Hematopoietic multipotent progenitor cell treated with erythropoietin and hydrocortisone succinate and interleukin-3 and kit ligand, for 6 days (in vitro differentiated cells): ENCODE measurements at places on chromosomes 5 and 9.

- DNase-seq = no peak
Measured at GRCh38 chr5:127586066-127586770, 62.7 kb upstream of the CTXN3 start.

DNA sequence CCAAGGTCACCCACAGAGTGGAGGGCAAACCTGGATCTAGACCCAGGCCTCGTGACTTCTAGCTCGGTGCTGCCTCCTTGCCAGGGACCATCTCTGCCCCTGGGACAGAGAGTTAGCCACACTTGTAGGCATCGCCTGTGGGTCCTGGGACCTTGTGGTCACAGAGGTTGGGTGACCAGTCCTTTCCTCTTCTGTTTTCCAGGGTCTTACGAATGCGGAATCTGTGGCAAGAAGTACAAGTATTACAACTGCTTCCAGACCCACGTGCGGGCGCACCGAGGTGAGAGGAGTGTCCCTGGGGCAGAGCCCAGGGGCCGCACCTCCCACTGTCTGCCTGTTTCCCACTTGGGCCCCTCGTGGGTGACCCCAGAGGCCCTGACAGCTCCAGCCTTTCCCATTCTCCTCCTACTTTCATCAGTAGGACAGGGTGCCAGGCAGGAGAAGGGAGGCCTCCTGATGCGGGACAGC is 76.3 kb downstream of the AMBP start:
- DNase-seq = no peak

DNA sequence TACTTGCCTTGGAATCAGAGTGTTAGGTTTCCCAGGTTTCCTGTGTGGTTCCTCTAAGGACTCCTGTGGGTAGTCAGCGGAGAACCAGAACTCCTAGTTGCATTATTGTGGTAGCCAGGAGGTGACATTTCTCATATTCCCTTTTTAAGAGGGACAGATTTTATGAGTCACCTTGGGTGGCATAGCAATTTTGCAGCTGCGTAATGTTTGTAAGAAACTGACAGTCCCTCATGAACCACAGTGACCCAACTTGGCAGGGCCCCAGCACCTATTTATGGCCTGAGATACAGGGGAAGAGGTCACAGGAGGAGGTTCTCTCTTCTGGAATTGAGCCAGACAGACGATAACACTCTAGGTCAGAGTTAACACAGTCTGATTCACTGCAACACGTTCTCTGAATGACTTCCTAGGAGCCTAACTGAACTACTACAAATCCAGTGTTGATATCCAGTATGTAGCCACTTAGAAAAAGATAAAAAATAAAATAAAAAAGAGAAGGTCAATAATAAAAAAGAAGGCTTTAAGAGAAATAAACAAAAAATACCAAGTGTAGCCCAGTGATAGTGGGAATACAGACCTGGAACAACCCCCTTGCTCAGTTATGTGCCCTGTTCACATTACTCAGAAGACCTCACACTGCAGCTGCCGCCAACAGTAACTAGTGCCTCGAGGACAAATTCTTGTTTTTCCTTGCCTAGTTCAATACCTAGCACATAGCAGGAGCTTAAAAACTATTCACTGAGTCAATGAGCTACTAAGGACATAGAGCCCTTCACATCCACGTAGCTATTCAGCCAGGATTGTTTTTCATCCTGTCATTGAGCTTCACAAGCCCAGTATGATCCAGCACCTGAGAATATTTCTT is 50.7 kb upstream of the VLDLR start:
- DNase-seq = peak; percentile 78

- peak; percentile 7 for DNase-seq
Measured at GRCh38 chr5:167261309-167262100, 1029.9 kb upstream of the WWC1 start.

GRCh38 chr9:127524373-127524772 is 73.1 kb downstream of the LRSAM1 start:
- DNase-seq = no peak

GRCh38 chr9:117936185-117937130 is 232.3 kb downstream of the TLR4 start:
- peak; percentile 1 for DNase-seq

- DNase-seq = no peak
Measured at GRCh38 chr5:68134033-68134668, 81.4 kb upstream of the PIK3R1 start.

GRCh38 chr9:129285979-129286772 is 108.1 kb upstream of the IER5L start:
- DNase-seq = no peak

- DNase-seq = no peak
Measured at GRCh38 chr5:96775050-96775449, 32.7 kb downstream of the ERAP1 start.

- no peak for DNase-seq
Measured at GRCh38 chr5:72248410-72248981, 71.5 kb downstream of the MRPS27 start.

- DNase-seq = no peak
Measured at GRCh38 chr5:117424559-117424958, 849.9 kb upstream of the SEMA6A start.

DNA sequence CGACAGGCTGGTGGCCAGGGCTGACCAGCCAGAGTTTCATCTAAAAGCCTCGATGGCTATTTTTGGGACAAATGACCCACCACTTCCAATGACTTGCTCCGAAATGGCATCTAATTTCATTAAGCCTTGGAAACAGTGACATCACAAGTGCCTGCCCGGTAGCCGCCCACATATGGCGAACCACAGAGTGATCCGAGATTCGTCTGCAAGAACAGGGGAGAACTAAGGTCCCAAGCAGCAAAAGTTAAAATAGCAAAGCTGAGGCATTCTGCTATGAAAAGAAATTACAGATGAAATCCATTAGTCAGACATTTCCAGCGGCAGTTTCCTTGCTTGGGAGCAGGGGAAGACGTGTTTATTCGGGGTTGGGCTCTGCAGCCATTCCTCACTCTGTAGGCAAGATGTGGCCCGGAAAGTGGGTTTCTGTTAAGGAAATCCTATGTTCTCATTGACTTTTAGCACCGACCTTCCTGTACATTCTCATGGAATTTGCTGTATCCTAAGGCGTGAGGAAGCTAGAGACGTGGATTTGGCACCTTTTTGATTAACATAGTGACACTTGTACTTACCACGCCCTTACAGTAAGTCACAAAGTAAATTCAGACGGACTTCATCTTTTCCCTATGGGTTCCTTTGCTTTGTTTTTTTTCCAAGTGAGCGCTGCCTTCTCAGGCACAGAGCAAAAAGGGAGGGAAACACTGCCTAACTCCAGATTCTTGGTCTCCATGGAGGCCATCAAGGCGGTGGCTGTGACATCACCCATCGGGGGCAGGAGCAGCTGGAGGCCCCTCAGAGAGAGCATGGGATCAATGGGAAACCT is 45.1 kb downstream of the ERGIC1 start:
- no peak for DNase-seq

DNA sequence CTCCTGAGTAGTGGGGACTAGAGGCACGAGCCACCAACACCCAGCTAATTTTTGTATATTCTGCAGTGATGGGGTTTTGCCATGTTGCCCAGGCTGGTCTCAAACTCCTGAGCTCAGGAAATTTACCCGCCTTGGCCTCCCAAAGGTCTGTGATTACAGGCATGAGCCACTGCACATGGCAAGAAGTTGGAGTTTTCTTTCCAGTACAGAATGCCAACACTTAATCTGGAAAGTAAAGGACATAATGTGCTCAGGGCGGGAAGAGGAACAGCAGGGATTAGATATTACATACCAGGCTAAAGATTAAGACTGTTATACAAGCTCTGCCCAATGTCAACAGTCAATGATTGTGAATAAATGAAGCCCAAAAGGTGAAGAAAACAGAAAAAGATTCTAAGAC is 47.2 kb upstream of the AGXT2 start:
- no peak for DNase-seq
